ENCODE measurements at places on chromosomes 3 and 15. TPM values are rescaled to one million over a fixed set of nuclear protein-coding genes. Genes with fewer than 3 reads are reported as not detected.

TUSC7 gene
- not detected for total RNA-seq

CLDND1 gene
- total RNA-seq: 65.2 TPM

DPH3 gene
- total RNA-seq: 33.4 TPM

PP2D1 gene
- total RNA-seq: not detected

VPS8 gene
- 83.7 TPM for total RNA-seq

PLA2G4B gene
- 0.49 TPM for total RNA-seq

ULK3 gene
- total RNA-seq: 17.7 TPM
